ENCODE measurements at places on chromosomes 3 and 15.
A peak's percentile ranks its signal among the peaks of the same experiment; 100 is the strongest.

- H3K36me3 ChIP-seq = peaks cover 8% of the 10 kb centered on the region
- H3K27me3 ChIP-seq = no peaks in the 10 kb centered on the region
- no peaks in the 10 kb centered on the region for H3K4me1 ChIP-seq
- no peak overlapping the region for H3K4me3 ChIP-seq
- no peak overlapping the region for H3K27ac ChIP-seq
- no peak for DNase-seq
Measured at GRCh38 chr3:125261031-125261430, 48.5 kb upstream of the SLC12A8 start.

- no peak for DNase-seq
- H3K4me3 ChIP-seq = no peak overlapping the region
- peaks cover 7% of the 10 kb centered on the region for H3K27me3 ChIP-seq
- no peaks in the 10 kb centered on the region for H3K4me1 ChIP-seq
- H3K36me3 ChIP-seq = no peaks in the 10 kb centered on the region
- no peak overlapping the region for H3K27ac ChIP-seq
Measured at GRCh38 chr3:134622806-134623365, 27.9 kb downstream of the KY start.

GRCh38 chr15:35019404-35020327 lies 31.6 kb upstream of the ZNF770 start:
- no peaks in the 10 kb centered on the region for H3K27me3 ChIP-seq
- H3K4me3 ChIP-seq = no peak overlapping the region
- no peaks in the 10 kb centered on the region for H3K36me3 ChIP-seq
- DNase-seq = peak; percentile 10
- H3K27ac ChIP-seq = no peak overlapping the region

DNA sequence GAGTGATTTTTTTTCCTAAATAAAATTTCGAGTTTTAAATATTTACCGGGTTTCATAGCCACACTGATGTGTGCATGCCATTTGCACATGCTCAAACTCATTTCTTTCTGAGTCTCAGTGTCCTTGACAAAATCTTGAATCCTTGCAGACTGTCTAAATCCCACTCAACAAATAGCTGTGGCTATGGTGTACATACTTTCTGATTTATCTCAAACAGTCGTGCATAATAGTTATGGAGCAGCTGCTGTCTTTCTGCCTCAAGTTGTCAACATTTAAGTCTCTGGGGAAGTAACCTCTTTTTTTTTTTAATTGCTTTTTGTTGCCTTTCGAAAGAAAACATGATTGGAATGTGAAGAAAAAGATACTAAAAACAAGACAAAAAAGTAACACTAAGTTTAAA lies 52.8 kb upstream of the UTS2B start:
- peak; percentile 70 for DNase-seq
- H3K4me3 ChIP-seq = no peak overlapping the region
- no peaks in the 10 kb centered on the region for H3K27me3 ChIP-seq
- H3K27ac ChIP-seq = peak overlapping the region; percentile 76
- peaks cover 15% of the 10 kb centered on the region for H3K36me3 ChIP-seq

GRCh38 chr15:55768670-55769185 lies 25.8 kb upstream of the PRTG start:
- no peaks in the 10 kb centered on the region for H3K4me1 ChIP-seq
- no peak for DNase-seq
- peaks cover 7% of the 10 kb centered on the region for H3K27me3 ChIP-seq
- no peak overlapping the region for H3K27ac ChIP-seq

- no peak for DNase-seq
- H3K36me3 ChIP-seq = no peaks in the 10 kb centered on the region
- no peak overlapping the region for H3K27ac ChIP-seq
- H3K27me3 ChIP-seq = peaks cover 4% of the 10 kb centered on the region
- no peak overlapping the region for H3K4me3 ChIP-seq
Measured at GRCh38 chr3:8421267-8421666, 80.4 kb upstream of the LMCD1 start.

GRCh38 chr3:7489417-7489816 lies 628.5 kb downstream of the GRM7 start:
- no peak for DNase-seq
- H3K4me1 ChIP-seq = no peaks in the 10 kb centered on the region
- no peak overlapping the region for H3K27ac ChIP-seq
- no peaks in the 10 kb centered on the region for H3K36me3 ChIP-seq

DNA sequence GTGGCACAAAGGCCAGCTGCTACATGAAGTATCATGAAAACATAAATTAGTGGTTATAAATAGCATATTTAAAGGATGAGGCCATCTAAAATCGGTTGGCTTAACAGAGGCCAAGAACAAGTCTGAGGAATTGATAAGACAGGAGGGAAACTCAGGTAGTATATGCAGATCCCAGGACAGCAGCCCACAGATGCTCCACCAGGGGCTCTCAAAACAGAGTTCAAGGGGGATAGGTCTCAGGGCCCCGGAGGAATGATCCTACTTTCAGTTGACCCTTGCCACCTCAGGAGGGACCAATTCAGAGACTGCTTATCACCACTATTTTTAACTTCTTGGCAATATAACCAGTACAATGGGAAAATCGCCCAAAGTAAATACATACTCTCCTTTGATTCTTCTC lies 56.8 kb downstream of the RORA start:
- DNase-seq = no peak
- no peaks in the 10 kb centered on the region for H3K4me1 ChIP-seq
- H3K4me3 ChIP-seq = no peak overlapping the region
- H3K27me3 ChIP-seq = no peaks in the 10 kb centered on the region

DNA sequence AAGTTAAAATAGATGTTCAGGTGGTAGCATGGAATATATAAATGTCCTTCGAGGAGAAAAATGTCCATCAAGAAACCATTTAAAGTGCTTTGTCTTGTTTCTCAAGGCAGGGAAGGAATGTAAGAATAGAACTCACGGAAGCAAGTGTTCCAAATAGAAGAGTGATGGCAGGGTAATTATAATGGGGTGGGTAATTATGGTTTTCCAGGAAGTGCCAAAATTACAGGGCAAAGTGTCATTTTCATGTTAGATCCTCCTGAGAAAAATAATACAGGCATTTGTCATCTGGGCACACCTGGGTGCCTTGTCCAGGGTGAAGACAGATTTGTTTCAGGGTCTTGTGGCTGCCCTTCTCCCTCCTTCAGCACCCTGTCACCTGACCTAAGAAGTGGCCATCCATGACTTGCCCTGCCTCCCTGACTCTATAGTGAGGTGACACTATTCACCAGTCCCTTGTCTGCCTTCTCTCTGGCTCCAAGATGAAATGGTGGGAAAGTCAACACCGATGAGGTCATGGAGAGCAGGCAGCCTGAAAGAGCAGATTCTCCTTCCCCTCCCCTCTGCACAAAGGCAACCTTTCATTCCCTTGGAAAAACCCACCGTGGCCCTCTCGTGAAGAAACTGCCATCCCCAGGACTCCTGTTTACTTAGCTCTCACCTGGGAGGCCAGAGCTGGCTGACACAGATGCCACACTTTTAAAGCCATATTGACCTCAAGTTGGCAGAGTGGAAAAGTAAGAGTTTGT lies 45.1 kb upstream of the AMOTL2 start:
- no peak for DNase-seq
- no peaks in the 10 kb centered on the region for H3K27me3 ChIP-seq
- H3K4me1 ChIP-seq = peaks cover 7% of the 10 kb centered on the region
- H3K36me3 ChIP-seq = no peaks in the 10 kb centered on the region
- no peak overlapping the region for H3K4me3 ChIP-seq

GRCh38 chr3:13665582-13666226 lies 116.8 kb downstream of the FBLN2 start:
- no peak overlapping the region for H3K4me3 ChIP-seq
- no peak for DNase-seq
- H3K27ac ChIP-seq = no peak overlapping the region
- H3K27me3 ChIP-seq = peaks cover 3% of the 10 kb centered on the region
- H3K36me3 ChIP-seq = no peaks in the 10 kb centered on the region

DNA sequence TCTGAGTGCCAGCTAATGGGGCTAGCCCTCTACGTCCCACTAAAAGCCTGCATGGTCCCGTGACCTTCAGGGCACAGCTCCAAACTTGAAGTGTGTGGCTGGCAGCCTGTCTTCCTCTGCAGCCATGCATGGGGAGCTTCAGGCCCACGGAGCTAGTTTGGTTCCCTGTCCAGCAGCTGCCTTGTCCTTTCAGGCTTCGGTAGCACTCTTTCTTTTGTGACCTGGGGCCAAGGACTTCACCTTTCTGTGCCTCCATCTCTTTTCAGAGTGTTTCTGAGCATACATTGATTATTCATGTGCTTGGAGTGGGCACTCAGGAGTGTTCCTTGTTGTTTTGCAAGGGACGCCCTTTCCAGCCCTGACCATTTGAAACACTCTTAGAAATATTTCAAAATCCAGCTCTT lies 155.2 kb downstream of the DNAJB8 start:
- no peak for DNase-seq
- no peak overlapping the region for H3K4me3 ChIP-seq
- no peaks in the 10 kb centered on the region for H3K4me1 ChIP-seq
- H3K36me3 ChIP-seq = no peaks in the 10 kb centered on the region
- H3K27me3 ChIP-seq = no peaks in the 10 kb centered on the region

GRCh38 chr3:116863270-116863770 lies 153.7 kb downstream of the TUSC7 start:
- no peak overlapping the region for H3K27ac ChIP-seq
- H3K4me3 ChIP-seq = no peak overlapping the region
- no peaks in the 10 kb centered on the region for H3K36me3 ChIP-seq

GRCh38 chr3:138974462-138974861 lies 27.4 kb downstream of the FOXL2NB start:
- no peak overlapping the region for H3K4me3 ChIP-seq
- DNase-seq = peak; percentile 13
- H3K27me3 ChIP-seq = peaks cover 1% of the 10 kb centered on the region
- no peaks in the 10 kb centered on the region for H3K4me1 ChIP-seq
- H3K27ac ChIP-seq = no peak overlapping the region
- H3K36me3 ChIP-seq = no peaks in the 10 kb centered on the region

GRCh38 chr3:72086042-72086742 lies 301.2 kb upstream of the PROK2 start:
- H3K4me3 ChIP-seq = no peak overlapping the region
- no peak overlapping the region for H3K27ac ChIP-seq
- peaks cover 13% of the 10 kb centered on the region for H3K27me3 ChIP-seq
- peak; percentile 6 for DNase-seq
- no peaks in the 10 kb centered on the region for H3K4me1 ChIP-seq

DNA sequence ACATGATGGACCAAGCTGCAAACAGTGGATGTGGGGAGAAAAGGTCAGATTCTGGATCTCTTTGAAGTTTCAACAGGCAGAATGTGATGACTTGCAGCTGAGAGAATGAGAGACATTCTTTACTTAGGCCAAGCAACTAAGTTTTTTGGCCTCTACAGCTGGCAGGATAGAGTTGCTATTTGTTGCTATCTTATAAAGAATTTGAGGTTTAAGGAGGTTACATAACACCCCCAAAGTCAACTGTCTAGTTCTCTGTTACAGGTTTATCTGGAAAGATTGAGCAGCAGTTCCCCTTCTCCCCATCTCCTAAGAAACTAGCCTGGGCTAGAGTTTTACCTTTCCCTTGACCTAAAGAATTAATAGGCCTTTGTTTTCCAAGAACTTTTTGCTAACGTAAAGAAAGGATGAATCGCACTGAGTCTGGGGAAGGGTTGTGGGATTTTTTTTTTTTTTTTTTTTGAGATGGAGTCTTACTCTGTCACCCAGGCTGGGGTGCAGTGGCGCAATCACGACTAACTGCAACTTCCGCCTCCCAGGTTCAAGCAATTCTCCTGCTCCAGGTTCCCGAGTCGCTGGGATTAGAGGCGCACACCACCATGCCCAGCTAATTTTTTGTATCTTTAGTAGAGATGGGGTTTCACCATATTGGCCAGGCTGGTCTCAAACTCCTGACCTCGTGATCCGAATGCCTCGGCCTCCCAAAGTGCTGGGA lies 26.6 kb upstream of the SLMAP start:
- no peak overlapping the region for H3K27ac ChIP-seq
- peaks cover 3% of the 10 kb centered on the region for H3K4me1 ChIP-seq
- H3K4me3 ChIP-seq = no peak overlapping the region
- no peaks in the 10 kb centered on the region for H3K27me3 ChIP-seq
- DNase-seq = peak; percentile 35

DNA sequence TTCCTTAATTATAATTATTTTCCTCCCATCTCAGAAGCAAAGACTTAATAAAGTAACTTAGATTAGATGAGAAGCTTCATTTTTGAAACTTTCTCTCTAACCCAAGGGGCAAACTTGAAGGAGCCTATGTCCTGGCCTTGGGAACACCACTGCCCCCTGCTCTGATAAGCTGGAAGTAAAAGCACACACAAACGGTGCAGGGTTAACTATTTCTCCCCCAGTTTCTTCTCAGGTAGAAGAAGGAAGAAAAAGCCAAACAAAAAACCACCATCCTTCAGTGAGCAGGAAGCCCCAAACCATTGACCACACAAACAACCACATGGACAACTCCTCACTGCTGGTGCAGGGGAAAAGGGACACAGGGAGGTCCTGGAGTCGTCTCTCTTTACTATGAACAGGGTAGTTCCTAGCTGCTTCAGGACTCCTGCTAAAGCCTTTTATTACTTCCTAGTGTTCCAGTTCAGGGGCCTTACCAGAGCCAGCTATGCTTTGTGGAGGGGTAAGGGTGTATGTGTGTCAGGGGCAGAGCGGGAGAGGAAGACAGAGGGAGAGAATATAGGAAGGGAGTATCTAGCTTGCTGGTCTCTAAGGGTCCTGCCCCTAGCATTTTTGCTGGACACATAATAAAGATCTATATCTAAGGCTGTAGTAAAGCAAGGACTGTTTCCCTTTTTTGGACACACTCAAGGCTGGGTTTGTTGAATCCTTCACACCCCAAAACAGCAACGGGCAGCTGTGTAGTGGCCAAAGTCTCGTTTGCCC lies 94.0 kb upstream of the UMPS start:
- peaks cover 5% of the 10 kb centered on the region for H3K27me3 ChIP-seq
- H3K27ac ChIP-seq = no peak overlapping the region
- no peak overlapping the region for H3K4me3 ChIP-seq
- no peaks in the 10 kb centered on the region for H3K36me3 ChIP-seq
- no peak for DNase-seq

GRCh38 chr15:32880642-32881041 lies 162.8 kb downstream of the GREM1 start:
- no peak for DNase-seq
- no peak overlapping the region for H3K27ac ChIP-seq
- no peak overlapping the region for H3K4me3 ChIP-seq
- H3K36me3 ChIP-seq = 0 out of 2 replicates have a peak, but pooled peaks cover 5% of the 10 kb centered on the region

DNA sequence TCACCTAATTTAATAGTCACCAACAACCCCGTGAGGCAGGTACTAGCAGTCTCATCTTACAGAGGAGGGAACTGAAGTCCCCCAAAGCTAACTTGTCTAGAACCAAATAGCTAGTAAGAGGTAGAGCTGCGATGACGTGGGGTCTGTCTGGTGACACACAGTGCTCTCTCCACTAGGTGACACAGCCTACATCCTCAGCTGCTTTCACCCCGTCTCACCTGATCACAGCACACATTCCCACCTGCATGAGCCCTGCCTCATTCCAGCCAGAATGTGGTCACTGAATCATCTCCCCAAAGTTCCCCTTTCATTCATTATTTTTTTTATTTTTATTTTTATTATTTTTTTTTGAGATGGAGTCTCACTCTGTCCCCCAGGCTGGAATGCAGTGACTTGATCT lies 21.3 kb upstream of the MAGEF1 start:
- DNase-seq = no peak
- H3K27ac ChIP-seq = no peak overlapping the region
- H3K4me3 ChIP-seq = no peak overlapping the region
- H3K4me1 ChIP-seq = peaks cover 4% of the 10 kb centered on the region
- no peaks in the 10 kb centered on the region for H3K36me3 ChIP-seq
- H3K27me3 ChIP-seq = peaks cover 18% of the 10 kb centered on the region
